K562 (cell line): ENCODE measurements at places on chromosomes 2 and 18. TPM values are rescaled to one million over a fixed set of nuclear protein-coding genes. Genes with fewer than 3 reads are reported as not detected.

DNA sequence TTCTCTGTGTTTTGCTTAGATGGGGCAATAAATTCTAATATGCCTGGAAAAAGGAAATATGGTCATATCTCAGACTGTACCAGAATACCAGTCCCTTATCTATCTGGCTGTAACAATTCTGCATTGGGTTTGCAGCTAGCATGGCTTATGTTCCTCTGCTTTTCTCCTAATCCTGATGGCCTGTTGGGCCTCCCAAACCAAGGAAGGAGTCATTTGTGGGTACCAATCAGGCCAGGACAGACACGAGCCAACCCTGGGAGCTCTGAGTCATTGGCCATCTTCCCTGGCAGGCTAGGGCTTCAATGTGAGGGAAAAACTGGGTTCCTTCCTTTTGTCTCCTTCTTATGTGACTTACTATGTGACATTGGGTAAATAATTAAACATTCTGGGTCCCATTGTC is 12.0 kb downstream of the SMARCAL1 start:
- DNase-seq, result no peak

GRCh38 chr18:46001074-46001473 is 33.9 kb upstream of the EPG5 start:
- no peak for DNase-seq

The RAB6C gene
- not detected in 2 replicates for total RNA-seq

GRCh38 chr2:64551851-64552250 is 27.7 kb downstream of the AFTPH start:
- DNase-seq, result no peak

- DNase-seq, result no peak
Observed at GRCh38 chr2:178999476-178999875, 50.5 kb downstream of the CCDC141 start.

The TCF7L1 gene
- total RNA-seq, result 0.11 and 0.13 TPM in 2 replicates

- no peak for DNase-seq
Observed at GRCh38 chr2:210252699-210253606, 27.7 kb upstream of the ACADL start.

The PLGLB1 gene
- total RNA-seq, result 0.27 TPM in 1 of 2 replicates, not detected in the other

The ZNF892 gene
- 0.13 and 0.29 TPM in 2 replicates for total RNA-seq

The LYPD6 gene
- total RNA-seq, result not detected in 2 replicates

DNA sequence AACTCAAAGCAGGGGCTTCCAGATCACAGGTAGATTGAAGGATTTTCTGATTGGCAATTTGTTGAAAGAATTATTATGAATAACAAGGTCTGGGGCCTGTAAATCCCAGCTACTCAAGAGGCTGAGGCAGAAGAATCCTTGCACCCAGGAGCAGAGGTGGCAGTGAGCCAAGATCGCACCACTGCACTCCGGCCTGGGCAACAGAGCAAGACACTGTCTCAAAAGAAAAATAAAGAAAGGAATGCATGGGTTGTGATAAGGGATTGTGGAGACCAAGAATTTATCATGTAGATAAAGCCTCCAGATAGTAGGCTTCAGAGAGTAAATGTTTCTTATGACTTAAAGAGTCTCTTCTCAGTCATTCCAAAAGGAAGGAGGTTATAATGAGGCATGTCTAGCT is 35.8 kb upstream of the DYNAP start:
- DNase-seq, result no peak

The SPC25 gene
- total RNA-seq, result 53.4 and 62.3 TPM in 2 replicates

The IGFBP5 gene
- total RNA-seq, result 1.9 and 2.5 TPM in 2 replicates

GRCh38 chr2:101135412-101136296 is 15.5 kb downstream of the TBC1D8 start:
- no peak for DNase-seq

DNA sequence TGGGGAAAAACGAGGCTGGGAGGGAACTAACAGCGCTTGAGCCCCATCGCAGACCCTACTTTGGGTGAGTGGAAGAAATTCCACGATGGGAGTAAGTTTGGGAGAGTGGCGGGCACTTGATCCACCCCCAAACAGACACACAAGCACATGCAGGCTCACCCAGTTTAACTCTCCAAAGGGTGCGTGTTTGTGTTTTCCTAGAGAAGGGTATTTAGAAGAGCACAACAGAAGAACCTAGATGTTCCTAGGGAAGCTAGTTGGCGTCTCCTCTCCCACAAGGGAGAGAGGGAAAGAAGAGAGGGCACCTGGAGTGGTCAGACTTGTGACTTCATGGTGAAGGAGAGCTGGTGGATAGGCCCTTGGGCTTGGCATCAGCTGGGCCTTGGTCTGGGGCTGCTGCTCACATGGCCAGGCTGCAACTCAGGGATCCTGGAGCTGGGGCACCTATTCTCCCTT is 3.2 kb downstream of the GATA6 start:
- no peak for DNase-seq

DNA sequence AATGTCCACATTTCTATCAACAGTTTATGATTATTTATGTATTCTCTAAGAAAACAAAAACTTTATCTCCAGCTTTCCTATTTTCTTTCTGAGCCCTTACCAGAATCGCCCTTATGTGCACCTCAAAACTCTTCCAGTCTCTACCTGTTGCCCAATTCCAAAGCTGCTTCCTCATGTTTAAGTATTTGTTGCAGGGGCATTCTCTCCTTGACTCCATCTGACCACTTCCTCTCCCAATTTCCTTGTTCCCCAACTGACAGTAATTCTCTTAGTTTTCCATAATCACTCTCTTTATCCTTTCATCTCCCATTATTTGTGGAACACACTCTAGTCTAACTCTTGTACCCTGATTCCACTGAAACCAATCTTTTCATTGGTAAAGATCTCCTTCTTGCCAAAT is 105.4 kb upstream of the RBBP8 start:
- no peak for DNase-seq

DNA sequence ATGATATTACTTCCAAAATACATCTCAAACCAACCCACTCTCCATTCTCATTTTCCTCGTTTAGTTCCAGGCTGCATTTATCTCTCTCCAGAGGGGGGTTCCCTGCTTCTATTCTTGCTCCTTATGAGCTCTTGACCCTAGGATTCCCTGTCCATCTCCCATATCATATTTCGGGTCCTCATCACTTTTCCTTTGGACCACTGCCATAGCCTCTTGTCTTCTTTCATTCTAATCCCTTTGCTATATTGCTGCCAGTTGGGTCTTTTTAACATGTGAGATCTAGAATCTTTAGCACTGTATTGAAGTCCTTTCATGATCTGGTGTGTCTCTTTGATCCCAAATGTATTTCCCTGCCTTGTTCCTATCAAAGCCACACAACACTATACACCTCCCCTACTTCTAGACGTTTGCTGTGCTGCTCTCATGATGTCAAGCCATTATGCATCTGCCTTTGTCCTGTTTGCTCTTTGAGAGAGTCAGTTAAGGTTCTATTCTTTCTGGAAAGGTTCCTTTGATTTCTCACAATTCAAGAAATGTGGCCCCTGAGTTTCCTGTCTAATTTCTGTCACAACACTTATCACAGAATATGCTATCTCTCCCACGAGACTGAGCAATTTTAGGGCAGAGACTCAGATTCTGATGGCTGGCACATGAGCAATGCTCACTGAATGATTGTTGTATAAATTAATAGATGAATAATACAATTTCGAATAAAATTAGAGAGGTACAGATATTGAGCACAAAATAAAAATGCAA is 43.2 kb upstream of the SESTD1 start:
- DNase-seq, result no peak

The LYG2 gene
- total RNA-seq, result not detected in 2 replicates

- no peak for DNase-seq
Observed at GRCh38 chr18:56475250-56475649, 163.1 kb downstream of the TXNL1 start.

The CDH20 gene
- not detected in 2 replicates for total RNA-seq

DNA sequence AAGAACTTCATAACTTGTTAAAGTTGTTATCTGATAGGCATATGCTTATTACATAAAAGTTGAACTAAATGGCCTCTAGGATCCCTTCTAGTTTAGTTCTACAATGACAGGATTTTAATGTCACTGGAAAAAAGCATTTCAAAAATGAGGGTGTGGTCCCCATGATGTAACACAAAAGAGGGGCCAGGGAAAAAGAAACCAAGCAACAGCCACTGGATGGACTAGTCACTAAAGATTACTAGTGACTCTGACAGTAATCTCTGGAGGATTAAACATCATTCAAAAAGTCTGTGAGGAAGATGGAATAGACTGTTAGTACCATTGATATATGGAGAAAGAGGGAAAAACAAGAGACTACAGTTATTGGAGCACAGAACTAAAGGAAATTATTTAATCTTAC is 22.6 kb downstream of the SEPTIN10 start:
- no peak for DNase-seq

The CNGA3 gene
- total RNA-seq, result not detected in 2 replicates

- DNase-seq, result no peak
Observed at GRCh38 chr2:63780518-63781155, 61.1 kb upstream of the UGP2 start.

GRCh38 chr2:166341426-166341825 is 34.3 kb downstream of the SCN9A start:
- DNase-seq, result no peak

The C2orf15 gene
- 0.16 and 0.18 TPM in 2 replicates for total RNA-seq

The CNTNAP5 gene
- not detected in 2 replicates for total RNA-seq

DNA sequence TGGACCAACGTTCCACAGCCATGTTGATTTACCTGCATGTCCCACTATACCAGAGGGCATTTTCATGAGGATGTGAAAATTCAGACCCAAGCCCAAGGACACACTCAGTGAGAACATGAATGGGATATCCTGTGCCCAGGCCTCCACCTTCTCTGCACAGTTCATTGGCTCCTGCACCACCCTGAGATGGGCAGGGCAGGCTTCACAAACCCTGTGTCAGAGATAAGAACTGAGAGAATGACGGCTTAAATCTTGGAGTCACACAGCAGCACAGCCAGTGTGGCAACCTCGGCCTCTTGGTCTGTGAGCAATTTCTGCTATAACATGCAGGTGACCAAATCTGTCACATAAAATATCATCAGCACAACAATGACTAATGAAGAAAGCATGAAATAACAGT is 71.9 kb downstream of the UXS1 start:
- DNase-seq, result no peak

The RSAD2 gene
- total RNA-seq, result 0.18 and 0.49 TPM in 2 replicates

- DNase-seq, result no peak
Observed at GRCh38 chr2:79041032-79041448, 15.5 kb downstream of the REG3G start.

DNA sequence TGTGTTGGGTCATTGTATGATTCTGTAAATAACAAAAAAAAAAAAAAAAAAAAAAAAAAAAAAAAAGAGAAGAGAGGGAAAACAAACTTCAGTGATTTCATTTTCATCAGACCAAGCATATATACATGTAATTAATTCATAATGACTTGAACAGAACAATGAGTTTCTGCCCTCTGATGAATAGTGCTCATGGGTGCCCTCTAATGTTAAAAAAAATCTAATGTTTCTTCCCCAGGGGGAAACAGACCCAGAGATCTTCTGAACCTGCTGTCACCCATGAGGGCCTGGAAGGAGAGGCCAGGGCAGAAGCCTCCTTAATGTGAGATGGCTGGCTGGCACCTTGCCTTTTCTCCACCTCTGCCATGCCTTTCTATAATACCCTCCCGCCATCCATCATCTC is 289.2 kb downstream of the ZNF521 start:
- no peak for DNase-seq

The GALM gene
- total RNA-seq, result 21.8 and 22.7 TPM in 2 replicates

The MRPS5 gene
- 90.7 and 92.1 TPM in 2 replicates for total RNA-seq

DNA sequence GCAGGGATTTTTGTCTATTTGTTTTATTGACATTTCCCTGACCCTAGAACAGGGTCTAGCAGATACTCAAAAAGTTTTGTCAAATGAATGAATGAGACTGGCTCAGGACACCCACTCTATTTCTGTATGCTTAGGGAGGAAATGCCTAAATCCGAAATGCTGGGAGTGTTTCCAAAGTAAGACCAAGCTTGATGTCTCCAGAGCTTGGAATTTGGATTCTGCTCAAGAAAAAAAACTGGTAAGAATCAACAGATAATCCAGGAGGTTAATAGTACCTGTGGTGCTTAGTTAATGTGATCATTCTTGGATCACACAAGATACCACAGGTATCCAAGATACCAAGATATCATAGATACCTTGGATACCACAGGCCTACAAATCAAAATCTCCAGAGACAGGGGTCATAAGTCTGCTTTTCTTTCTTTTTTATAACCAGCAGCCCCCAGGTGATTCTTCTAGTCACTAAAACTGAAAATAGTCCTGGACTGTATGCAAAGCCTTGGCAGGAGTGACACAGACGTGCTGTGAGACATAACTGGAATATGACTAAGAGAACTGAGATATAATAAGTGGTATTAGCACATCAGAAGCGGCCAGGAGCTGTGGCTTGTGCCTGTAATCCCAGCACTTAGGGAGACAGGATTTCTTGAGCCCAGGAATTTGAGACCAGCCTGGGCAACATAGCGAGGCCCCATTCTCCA is 39.9 kb upstream of the SP3 start:
- no peak for DNase-seq

DNA sequence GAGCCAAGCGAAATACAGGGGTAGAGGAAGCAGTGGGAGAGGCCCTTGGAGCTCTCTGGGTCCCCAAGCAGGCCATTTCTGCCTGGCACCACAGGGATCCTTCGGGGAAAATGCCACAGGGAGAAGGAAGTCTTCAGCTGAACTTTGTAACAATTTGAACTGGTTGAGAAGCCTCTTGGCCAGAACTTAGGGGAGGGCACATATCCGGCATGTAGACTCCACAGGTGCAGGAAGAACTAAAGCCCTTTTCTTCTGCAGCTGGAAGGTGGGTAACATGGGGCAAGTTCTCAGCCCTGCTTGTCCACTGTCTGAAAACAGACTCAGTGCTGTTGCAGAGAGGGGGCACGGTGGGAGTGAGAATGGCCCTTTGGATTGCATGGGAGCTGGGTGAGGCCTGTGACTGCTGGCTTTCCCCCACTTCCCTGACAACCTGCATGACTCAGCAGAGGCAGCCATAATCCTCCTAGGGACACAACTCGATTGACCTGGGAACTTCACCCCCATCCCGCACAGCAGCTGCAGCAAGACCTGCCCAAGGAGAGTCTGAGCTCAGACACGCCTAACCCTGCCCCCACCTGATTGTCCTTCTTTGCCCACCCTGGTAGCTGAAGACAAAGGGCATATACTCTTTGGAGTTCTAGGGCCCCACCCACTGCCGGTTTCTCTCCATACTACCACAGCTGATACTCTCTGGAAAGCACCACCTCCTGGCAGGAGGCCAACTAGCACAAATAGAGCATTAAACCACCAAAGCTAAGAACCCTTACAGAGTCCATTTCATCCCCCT is 101.6 kb upstream of the FAM136A start:
- DNase-seq, result no peak

The TMEM18 gene
- 18.4 and 21.3 TPM in 2 replicates for total RNA-seq

The ZSWIM2 gene
- total RNA-seq, result not detected in 2 replicates

GRCh38 chr2:231455222-231455621 is 9.1 kb downstream of the NCL start:
- no peak for DNase-seq

GRCh38 chr2:23241121-23241520 is 143.9 kb upstream of the KLHL29 start:
- no peak for DNase-seq

DNA sequence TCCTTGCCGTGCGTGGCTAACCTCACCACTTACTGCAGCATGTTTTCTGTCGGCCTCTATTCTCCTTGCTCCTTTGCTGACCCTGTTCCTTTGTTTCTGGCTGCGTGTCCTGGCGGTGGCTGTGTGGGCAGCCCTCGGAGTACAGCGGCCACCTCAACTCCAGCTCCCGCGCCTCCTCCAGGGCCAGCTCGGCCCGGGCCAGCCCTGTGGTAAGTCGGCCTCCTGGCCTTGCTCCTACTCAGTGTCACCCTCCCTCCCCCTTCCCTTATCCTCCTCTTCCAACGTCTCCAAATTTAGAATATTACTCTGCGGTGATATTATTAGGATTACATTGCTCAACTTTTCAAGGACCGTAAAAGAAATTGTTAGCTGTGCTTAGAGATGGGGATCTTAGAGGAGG is 59.5 kb upstream of the RBM44 start:
- no peak for DNase-seq

The RTP5 gene
- not detected in 2 replicates for total RNA-seq
